Fibroblast of skin of right biceps (primary cell): ENCODE measurements at places on chromosomes 16 and 17.
A peak's percentile ranks its signal among the peaks of the same experiment; 100 is the strongest.

DNA sequence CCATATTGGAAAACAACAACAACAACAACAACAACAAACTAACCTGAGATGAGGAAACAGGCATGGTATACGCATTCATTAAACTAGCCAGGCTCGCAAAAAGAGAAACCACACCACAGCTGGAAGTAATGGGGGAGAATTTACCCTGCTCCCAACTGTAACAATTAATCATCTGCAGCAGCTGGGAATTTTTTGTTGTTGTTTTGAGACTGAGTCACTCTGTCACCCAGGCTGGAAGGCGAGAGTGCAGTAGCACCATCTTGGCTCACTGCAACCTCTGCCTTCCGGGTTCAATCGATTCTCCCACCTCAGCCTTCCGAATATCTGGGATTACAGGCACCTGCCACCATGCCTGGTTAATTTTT is 16.3 kb downstream of the PRPSAP1 start:
- DNase-seq: peak; percentile 35

- no peak for DNase-seq
These were observed 69.3 kb upstream of the TOB1 start for GRCh38 chr17:50935221-50935995.

DNA sequence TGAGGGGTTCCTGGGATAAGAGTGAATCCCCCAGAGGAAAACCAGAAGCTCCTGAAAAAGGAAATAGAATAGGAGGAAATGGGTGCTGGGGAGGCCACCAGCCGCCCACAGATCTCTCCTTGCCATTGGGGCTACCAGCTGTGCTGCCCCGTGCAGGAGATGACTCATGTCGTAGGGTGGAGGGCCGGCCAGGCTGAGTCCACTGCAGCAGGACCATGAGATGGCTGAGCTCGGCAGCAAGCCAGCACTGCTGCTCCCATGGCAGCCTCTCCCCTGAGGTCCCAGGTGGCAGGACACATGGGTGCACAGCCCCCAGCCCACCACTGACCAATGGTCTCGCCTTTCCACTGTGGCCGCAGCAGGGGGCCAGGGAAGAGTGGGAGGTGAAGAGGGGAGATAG is 95.5 kb downstream of the GNAO1 start:
- no peak for DNase-seq

- DNase-seq: peak; percentile 39
These were observed 675 bp upstream of the PDZD9 start for GRCh38 chr16:22001591-22001990.

DNA sequence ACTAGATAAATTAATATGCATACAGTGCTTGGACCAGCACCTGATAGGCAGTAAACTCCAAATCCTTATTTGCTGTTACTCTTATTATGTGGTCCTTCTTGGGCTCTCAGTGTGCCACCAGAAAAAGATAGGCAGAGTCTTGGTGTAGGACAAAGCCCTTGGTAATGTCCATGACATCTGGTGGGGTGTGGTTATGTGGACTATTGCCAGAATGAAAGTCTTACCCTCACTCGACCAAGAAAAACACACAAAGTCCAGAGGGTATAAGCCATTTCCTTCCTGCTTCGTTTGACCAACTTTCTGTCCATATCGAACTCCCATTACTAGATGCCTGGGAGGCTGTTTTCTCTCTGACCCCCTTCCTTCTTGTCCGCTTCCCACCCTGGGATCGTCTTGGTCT is 140.9 kb downstream of the UTP18 start:
- no peak for DNase-seq

GRCh38 chr16:73771196-73772064 is 525.2 kb upstream of the PSMD7 start:
- peak; percentile 74 for DNase-seq

GRCh38 chr17:28532050-28532960 is 20.1 kb downstream of the UNC119 start:
- DNase-seq: no peak

GRCh38 chr16:66751992-66752322 is 548 bp upstream of the DYNC1LI2 start:
- no peak for DNase-seq

- peak; percentile 68 for DNase-seq
These were observed 215.7 kb upstream of the CIBAR2 start for GRCh38 chr16:85327731-85328675.

DNA sequence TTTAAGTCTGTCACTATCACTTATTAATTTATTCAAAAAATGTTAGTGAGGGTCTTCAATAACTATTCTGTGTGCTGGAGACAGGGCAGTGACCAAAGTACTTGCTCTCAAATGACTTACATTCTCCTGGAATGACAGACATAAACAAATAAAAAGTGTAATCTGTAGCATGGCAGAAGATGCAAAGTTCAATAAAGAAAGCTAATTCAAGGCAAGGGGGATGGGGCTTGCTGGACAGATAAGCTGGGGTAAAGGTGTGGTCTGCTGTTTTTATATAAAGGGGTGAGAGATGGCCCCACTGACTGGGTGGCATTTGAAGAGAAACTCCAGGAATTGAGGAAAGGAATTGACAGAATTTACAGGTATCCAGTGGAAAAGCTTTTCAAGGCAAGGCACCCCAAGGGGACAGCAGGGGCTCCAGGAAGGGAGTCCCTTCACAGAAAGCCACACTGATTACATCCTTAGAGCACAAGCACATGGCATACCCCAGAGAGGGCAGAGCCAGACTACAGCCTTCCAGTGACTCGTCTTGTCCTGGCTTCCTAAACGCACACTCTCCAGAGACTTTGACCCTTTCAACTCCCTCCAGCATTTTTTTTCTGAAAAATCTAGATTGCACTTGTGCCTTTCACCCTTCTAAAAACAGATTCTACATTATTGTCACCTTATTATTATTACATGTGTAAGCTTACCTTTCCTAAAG is 123.7 kb upstream of the HS3ST3A1 start:
- peak; percentile 71 for DNase-seq

GRCh38 chr17:34760931-34761495 is 181.6 kb downstream of the TMEM132E start:
- DNase-seq: no peak

GRCh38 chr17:9813166-9813565 is 8.7 kb downstream of the GSG1L2 start:
- DNase-seq: no peak
